ENCODE measurements at places on chromosomes 4 and X. TPM values are rescaled to one million over a fixed set of nuclear protein-coding genes. Genes with fewer than 3 reads are reported as not detected.

VCX3B gene
- not detected for total RNA-seq

ARHGAP36 gene
- not detected for total RNA-seq

MAGEA4 gene
- total RNA-seq = not detected

HPGDS gene
- 3.5 TPM for total RNA-seq

ALB gene
- 0.64 TPM for total RNA-seq

HTR2C gene
- total RNA-seq = not detected

ADH1A gene
- not detected for total RNA-seq

ETDB gene
- not detected for total RNA-seq

TMEM31 gene
- not detected for total RNA-seq

IL2 gene
- not detected for total RNA-seq

PABPC5 gene
- 0.96 TPM for total RNA-seq

ZMAT1 gene
- total RNA-seq = 8.1 TPM

MGARP gene
- 3.4 TPM for total RNA-seq

MAGEC2 gene
- total RNA-seq = not detected

SYTL4 gene
- 41.5 TPM for total RNA-seq

SSX2 gene
- total RNA-seq = not detected

QRFPR gene
- not detected for total RNA-seq

MAGEB17 gene
- total RNA-seq = 1.6 TPM

KIAA1210 gene
- total RNA-seq = not detected

UGT2A1 gene
- total RNA-seq = not detected

XK gene
- 43.0 TPM for total RNA-seq

GAGE1 gene
- total RNA-seq = not detected

MAGEC3 gene
- not detected for total RNA-seq

All from transverse colon (tissue), 4 donors.